ENCODE measurements at places on chromosomes 5 and 9.

DNA sequence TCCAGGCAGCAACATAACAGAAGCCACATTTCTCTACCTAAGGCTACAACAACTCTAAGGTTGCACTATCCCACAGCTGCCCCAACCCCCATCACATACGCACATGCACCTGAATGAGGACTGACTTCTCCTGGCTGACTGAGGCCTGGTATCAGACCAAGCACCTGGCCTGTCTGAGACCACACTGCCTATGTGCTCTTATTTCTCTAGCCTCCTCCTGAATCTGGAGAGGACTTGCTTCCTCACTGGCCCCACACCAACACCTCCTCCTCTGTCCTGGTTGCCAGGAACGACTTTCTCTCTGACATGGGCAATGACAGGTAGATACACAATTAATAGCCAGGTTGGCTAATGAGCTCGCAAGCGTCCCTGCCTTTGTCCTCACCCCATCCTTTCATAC, 14.9 kb upstream of the VDAC1 start:
- no peak for DNase-seq

GRCh38 chr5:141617128-141617527, 1.7 kb downstream of the DIAPH1 start:
- DNase-seq = no peak

- DNase-seq = no peak
Observed at GRCh38 chr5:111532886-111533582, 20.7 kb upstream of the STARD4 start.

DNA sequence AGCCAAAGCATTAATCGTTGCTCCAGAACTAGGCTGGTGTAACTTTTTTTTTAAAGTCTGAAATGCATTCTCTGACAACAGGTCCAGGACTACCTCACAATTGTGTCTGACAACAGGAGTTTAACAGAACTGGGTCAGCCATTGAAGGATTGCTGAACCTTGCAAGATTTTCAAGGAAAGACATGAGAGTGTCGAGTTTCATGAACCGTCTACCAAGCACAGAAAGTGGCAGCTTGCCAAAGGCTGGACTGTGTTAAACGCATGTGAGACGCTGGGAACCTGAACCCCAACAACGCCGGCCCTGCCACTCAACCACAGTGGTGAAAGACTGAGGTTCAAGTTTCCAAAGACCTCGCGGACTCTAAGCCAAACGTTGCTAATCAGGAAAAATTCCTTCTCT, 79.1 kb downstream of the LHFPL2 start:
- no peak for DNase-seq

- DNase-seq = no peak
Observed at GRCh38 chr5:159017786-159018185, 81.9 kb downstream of the EBF1 start.

GRCh38 chr5:148374690-148375360, 8.9 kb upstream of the FBXO38 start:
- no peak for DNase-seq

DNA sequence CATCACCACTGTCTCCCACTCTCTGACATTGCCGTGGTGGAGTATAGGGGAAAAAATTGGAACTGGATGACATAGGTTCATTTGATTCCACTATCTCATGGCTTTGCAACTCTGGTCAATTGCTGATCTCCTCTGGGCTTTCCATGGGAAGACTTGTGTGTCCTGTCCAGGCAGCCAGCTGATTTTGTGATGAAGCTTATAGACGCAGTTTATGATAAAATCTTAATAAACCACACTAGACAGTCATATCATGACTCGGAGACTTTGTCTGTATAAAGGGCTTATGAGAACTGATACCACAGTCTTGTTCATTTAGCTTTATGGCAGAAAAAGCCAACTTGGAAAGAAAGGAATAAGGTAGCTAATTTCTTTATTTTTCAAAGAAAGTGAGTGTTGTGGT, 296.5 kb downstream of the MAST4 start:
- no peak for DNase-seq

DNA sequence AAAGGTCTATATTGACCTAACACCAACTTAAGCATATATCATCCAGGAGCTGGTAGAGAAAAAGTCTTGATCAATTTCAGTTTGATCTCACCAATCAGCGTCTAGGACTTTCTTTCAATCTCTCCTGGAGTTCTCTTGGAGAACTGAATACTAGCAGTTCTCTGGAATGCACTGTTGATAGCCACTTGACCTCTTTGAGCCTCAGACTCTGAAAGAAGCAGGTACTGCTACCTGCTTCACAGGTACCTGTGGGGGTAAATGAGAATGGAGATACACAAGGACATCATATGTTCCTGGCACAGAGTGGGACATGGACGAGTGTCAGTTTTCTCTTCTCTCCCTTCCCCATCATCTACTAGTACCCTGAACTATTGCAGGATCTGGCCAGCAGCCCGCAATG, 16.0 kb downstream of the CMYA5 start:
- no peak for DNase-seq

DNA sequence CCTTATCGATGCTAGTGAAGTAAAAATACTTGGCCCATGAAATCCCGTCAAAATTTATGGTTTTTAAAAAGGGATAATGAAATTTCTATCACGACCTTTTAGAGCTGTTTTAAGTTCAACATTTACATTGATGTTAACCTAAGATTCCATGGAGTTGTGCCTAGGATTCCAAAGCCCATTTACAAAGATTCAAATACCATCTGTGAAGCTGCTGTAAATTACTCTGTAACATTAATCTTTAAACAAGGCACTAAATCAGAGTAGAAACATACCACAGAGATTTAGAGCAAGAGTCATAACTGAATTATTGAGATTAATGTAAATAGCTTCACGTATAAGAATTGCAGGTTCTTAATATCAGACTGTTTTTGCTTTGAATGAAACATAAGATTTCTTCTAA, 17.7 kb downstream of the POU5F2 start:
- no peak for DNase-seq

DNA sequence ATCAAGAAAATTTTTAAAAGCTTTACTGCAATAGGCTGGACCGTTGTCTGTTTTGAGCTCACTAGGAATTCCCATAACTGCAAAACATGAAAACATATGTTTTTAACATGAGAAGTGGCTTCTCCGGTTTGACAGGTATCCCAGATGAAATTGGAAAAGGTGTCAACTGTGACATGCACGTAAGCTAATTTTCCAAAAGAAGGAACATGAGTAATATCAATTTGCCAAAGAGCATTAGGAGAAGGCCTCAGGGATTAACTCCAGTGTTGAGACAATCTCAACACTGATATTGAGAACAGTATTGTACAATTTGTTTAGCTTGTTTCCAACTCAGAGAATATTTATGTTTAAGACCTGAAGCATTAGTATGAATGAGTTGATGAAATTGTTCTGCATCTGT, 215.5 kb upstream of the KCNN2 start:
- DNase-seq = no peak
